ENCODE measurements at places on chromosomes 12 and 14.

GRCh38 chr12:47190271-47190750, 110.6 kb upstream of the AMIGO2 start:
- peak; percentile 75 for DNase-seq

- peak; percentile 26 for DNase-seq
Observed at GRCh38 chr14:77151245-77151644, 9.7 kb upstream of the ZDHHC22 start.

DNA sequence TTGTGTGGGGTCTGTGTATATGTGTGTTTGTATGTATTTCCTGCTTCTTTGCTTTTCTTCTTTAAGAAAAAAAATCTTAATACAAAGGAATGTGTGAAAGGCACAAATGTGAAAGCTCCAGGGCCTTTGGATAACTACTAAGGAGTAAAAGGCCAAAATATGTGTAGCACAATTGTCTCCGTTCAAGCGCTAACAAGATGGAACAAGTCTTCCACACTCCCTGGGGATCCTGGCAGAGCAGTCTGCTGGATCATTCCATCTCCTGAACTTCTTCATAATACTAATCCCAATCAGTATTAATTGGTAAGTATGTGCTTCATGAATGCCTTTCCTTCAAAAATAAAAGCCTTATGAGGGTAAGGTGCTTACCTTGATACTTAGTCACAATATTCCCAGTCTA, 462.5 kb upstream of the TBX3 start:
- DNase-seq = no peak

- no peak for DNase-seq
Observed at GRCh38 chr12:96187956-96188355, 6.2 kb upstream of the ELK3 start.

GRCh38 chr12:100268835-100269564, 2.0 kb downstream of the SCYL2 start:
- DNase-seq = no peak

- no peak for DNase-seq
Observed at GRCh38 chr12:14153803-14154202, 172.4 kb upstream of the GRIN2B start.

- DNase-seq = no peak
Observed at GRCh38 chr14:98754343-98755020, 517.5 kb downstream of the BCL11B start.

GRCh38 chr14:20811986-20812975, 9.6 kb upstream of the RNASE1 start:
- no peak for DNase-seq

GRCh38 chr12:116458492-116458891, 100.7 kb upstream of the MAP1LC3B2 start:
- no peak for DNase-seq

DNA sequence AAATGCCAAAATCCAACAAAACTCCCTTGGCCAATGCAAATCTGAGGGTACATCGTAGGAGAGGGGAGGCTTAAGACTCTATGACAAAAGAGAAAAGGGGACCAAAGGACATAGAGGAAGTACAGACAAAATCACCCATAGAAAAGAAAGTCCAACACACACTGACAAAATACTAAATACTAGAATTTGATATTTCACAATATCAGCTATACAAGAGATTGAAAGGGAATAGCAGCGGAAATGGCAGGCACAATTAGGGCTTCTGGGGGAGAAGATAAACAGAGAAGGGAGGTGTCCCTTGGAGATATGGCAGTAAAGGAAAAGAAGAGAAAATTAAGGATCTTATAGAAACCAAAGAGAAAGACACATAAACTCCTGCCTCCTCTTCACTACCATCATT, 29.0 kb downstream of the ATP2B1 start:
- no peak for DNase-seq

DNA sequence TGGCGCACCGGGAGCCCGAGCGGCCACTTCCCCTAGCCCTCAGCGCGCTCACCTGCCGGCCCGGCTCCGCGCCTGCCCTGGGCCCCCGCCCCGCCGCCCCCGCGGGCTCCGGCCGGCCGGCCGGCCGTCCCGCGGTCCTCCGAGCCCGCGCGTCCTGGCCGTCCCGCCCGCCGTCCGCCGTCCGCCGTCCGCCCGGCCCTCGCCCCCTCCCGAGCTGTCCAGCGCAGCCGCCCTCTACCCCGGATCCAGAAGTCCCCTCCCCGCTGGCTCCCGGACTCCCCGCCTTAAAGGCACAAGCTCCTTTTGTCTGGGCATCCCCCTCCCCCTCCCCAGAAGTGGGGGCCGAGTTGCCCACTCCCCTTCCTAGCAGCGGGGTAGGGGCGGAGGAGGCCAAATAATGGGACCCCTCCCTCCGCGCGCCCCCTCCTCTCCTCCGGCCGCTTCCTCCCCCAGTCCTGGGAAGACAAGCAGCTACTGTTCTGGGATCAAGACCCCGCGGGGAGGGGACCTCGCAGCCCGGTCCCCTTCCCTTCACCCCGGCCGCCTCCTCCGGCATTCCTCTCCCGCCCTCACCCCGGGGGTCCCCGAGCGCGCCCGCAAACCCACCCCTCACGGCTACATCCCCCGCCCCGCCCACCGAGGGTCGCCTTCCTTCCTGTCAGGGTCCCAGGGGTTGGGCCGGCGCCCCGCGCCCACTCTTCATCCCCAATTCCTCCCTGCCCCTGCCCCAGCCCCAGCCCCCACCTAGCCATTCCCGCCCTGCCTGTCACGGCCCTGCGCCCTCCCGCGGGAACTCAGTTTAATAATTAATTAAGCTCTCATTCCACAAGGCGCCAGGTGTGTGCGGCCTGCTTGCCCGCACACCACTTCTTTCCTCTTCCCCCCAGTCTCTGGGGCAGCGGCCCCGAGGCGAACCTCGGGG, at the start of gene ADCY6:
ADCY6 (minus strand) TSS at position 236 of the 922 bp plus-strand sequence. CDS start 5,655 bp downstream, outside the sequence.
- DNase-seq = no peak

- no peak for DNase-seq
Observed at GRCh38 chr12:131046813-131047788, 93.4 kb downstream of the ADGRD1 start.

- DNase-seq = no peak
Observed at GRCh38 chr12:24977060-24977459, 28.2 kb upstream of the BCAT1 start.

DNA sequence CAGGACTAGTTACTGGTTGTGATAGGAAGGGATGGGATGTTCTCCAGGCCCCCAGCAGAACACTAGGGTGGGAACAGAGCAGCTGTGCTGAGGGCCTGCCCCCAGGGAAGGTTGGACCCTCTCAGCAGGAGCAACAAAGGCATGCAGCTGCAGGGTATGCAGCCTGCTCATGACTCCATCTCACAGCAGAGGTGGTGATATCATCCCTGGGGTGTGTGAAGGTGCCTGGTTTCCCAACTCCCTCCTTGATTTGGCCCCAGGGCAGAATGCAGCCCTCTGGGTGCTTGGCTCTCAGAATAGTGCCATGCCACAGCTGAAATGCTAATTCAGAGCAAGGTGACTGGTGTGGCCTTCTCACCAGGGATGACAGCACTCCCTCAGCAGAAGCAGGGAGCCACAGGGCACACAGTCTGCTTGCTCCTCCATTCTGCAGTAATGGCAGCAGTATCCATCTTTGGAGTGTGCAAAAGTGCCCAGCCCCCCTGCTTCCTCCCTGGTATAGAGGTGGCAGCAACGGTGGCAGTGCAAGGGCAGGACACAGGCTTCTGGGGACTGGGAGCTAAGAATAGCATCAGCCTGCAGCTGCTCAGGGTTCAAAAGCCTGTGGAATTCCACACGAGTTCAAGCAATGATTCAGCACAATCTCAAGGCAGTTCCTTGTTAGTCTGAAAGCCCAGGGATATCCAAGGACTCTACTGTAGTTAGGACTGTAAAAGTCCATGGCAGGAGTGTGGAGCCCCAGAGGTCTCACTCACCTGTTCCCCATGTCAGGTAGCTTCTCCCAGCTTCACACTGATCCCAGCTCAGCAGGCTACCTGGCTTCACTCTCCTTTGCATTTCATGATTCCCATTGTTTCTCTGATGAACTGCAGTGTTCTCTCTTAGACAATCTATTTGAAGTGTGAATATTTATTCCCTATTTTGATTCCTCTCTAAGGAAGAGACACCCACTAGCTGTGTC, 298.1 kb upstream of the FOXG1 start:
- no peak for DNase-seq

DNA sequence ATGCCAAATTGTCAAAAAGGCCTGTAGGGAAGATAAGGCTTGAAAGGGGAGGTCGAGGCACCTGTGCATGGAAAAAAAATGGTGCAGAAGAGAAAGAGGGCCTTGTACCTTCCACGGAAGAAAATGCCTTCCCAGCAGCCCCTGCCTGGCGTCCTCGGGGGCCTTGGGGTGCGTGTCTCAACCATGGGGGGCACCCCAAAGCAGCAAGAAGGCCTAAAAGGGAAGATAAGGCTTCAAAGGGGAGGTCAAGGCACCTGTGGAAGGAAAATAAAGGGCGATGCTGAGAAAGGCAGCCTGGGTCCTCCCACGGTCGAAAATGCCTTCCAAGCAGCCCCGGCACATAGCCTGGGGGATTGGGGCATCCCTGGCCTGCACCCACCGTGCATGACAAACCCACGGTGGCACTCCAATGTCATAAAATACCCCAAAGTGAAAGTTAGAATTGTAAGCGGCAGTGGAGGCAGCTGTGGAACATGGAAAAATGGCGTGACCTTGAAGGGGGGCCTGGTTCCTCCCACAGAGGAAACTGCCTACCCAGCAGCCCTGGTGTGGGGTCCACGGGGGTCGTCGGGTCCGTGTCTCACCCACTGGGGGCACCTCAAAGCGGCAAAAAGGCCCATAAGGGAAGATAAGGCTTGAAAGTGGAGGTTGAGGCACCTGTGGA, 275.0 kb downstream of the ALG10 start:
- DNase-seq = no peak

GRCh38 chr12:685388-685787, 22.1 kb upstream of the NINJ2 start:
- DNase-seq = peak; percentile 94

DNA sequence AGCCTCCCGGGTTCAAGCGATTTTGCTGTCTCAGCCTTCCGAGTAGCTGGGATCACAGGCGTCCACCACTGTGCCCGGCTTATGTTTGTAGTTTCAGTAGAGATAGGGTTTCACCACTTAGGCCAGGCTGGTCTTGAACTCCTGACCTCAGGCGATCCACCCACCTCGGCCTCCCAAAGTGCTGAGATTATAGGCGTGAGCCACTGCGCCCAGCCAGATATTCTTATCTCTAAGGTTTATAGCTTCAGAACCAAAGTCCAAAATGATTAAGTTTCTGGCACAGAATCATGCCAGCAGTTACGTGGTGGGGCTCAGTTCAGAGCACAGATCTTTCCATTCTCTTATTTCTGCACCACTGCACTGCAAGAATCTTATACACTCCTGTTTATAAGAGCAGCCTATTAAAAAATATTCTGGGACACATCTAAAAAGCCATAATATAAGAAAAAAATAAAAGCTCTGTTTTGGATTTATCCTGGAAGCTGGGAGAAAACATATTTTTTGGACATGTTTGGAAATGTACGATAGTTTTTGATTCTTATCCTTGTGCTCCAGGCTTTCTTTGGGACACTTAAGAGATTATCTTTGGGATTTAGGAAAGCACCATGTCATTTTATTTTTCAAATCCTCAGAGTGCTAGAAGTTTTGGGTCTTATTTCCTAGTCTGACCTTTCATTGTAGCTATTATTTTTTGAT, 129.6 kb downstream of the LMNTD1 start:
- DNase-seq = no peak

DNA sequence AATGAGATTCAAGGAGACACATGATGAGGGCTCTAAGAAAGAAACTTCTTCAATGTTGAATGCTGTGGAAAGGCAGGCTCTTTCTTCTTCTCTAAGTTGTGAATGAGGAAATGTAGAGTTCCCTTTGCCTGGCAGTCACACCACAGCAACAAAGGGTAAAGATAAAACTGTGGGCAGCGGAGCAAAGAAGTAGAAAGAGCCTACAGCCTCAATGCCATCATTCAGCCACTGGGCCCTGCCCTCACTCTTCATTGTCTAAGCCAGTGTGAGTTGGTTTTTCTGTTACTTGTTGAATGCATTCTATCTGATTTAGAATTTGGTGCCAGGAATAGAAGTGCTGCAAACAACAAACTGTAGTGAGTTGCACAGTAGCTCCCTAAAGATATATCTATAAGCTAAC, 12.2 kb downstream of the SDR9C7 start:
- no peak for DNase-seq

DNA sequence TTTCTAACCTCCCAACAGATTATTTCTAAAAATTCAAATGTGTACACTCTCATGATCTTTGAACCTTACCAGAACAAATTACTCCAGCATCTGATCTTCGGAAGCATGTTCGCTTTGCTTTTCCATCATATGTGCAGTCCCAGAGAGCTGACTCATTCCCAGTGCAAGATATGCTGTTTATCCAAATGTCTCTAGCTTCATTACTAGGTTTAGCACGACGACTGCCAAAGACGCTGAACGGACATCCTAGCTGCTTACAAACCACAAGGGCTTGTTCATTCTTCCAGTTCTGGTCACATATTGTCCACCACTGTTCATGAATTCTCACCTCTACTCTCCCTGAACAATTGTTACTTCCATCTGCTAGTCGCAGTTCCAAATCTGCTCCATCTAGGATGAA, 40.5 kb downstream of the CD163L1 start:
- DNase-seq = no peak

DNA sequence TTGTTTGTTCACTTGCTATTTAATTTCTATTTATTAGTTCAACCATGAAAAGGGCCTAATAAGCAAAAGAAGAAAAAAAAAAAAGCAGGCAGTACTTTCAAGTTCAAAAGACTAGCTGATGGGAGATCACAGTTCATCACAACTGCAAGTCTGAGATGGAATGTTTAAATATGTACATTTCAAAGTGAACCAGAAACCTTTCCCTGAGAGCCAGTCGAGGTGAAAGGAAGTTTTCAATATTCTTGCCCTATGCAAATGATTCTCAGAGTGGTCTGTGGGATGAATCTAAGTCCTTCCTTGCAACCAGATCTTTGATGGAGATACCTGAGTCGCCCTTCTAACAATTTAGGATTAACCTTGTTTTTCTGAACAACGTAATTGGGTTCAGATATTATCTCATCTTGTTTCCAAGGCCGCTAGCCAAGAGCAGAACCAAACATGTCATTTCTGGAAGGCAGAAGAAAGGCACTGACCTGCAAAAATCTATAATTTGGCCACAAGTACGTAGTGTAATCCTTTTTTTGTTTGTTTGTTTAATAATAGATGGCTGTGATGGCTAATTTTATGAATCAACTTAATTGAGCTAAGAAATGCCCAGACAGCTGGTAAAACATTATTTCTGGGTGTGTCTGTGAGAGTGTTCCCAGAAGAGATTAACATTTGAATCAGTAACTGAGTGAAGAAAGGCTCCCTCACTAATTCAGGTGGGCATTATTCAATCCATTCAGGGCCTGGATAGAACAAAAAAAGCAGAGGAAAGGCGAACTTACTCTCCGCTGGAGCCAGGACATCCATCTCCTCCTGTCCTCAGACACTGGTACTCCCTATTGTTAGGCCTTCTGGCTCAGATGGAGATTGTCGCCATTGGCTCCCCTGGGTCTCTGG, 171.1 kb upstream of the TMPO start:
- no peak for DNase-seq

Measured in activated naive CD4-positive, alpha-beta T cell treated with anti-CD3 and anti-CD28 coated beads for 36 hours (primary cell).